ENCODE measurements at places on chromosomes 4 and X. TPM values are rescaled to one million over a fixed set of nuclear protein-coding genes. Genes with fewer than 3 reads are reported as not detected.

The EREG gene
- total RNA-seq, result 0.05 TPM

The FAM9C gene
- not detected for total RNA-seq

The KCND1 gene
- total RNA-seq, result 0.27 TPM

The EOLA1 gene
- total RNA-seq, result 27.4 TPM

The RADX gene
- total RNA-seq, result 1.0 TPM

The MED28 gene
- total RNA-seq, result 21.7 TPM

The TMEM271 gene
- total RNA-seq, result not detected

The YY2 gene
- 0.97 TPM for total RNA-seq

The GAGE12F gene
- total RNA-seq, result not detected

The MTNR1A gene
- not detected for total RNA-seq

The SPINK2 gene
- not detected for total RNA-seq

The STPG2 gene
- total RNA-seq, result 0.19 TPM

The PCDH7 gene
- total RNA-seq, result 70.8 TPM

The UGT2B10 gene
- total RNA-seq, result not detected

The PLS3 gene
- total RNA-seq, result 50.3 TPM

The DUSP9 gene
- not detected for total RNA-seq

The TASL gene
- total RNA-seq, result 0.22 TPM

The GALNTL6 gene
- not detected for total RNA-seq

The SPIN4 gene
- 1.6 TPM for total RNA-seq

The GBA3 gene
- total RNA-seq, result not detected

The GAB1 gene
- 90.8 TPM for total RNA-seq

The GPR82 gene
- not detected for total RNA-seq

The NEUROG2 gene
- not detected for total RNA-seq

The PRRG3 gene
- total RNA-seq, result 1.1 TPM

The GPAT3 gene
- 38.5 TPM for total RNA-seq

The SLC26A1 gene
- 0.22 TPM for total RNA-seq

The MECP2 gene
- 37.6 TPM for total RNA-seq

The RAB41 gene
- not detected for total RNA-seq

The KIAA1210 gene
- 0.08 TPM for total RNA-seq

The FAM236D gene
- total RNA-seq, result not detected

The PTCHD1 gene
- total RNA-seq, result 0.22 TPM

The GNRHR gene
- not detected for total RNA-seq

The CDKL2 gene
- 0.70 TPM for total RNA-seq

The ZNF157 gene
- 0.11 TPM for total RNA-seq

The CT83 gene
- not detected for total RNA-seq

The DGKK gene
- not detected for total RNA-seq

The DDIT4L gene
- 1.4 TPM for total RNA-seq

The ABLIM2 gene
- 22.6 TPM for total RNA-seq

The HOPX gene
- total RNA-seq, result 5.2 TPM

The LRIT3 gene
- not detected for total RNA-seq

The PF4V1 gene
- total RNA-seq, result not detected

The ETDA gene
- not detected for total RNA-seq

The CXCL6 gene
- total RNA-seq, result 0.22 TPM

The GJB1 gene
- total RNA-seq, result not detected

The NAP1L2 gene
- 10.7 TPM for total RNA-seq

The GC gene
- total RNA-seq, result not detected

The AVPR2 gene
- 3.3 TPM for total RNA-seq

The ATP2B3 gene
- 0.16 TPM for total RNA-seq
